Cardiac fibroblast (primary cell): ENCODE measurements at places on chromosomes 3 and 15.
A peak's percentile ranks its signal among the peaks of the same experiment; 100 is the strongest.

- no peak for DNase-seq
Measured at GRCh38 chr3:42290966-42291714, 25.2 kb upstream of the CCK start.

GRCh38 chr3:195770081-195770840, 41.5 kb downstream of the MUC4 start:
- DNase-seq, result no peak

DNA sequence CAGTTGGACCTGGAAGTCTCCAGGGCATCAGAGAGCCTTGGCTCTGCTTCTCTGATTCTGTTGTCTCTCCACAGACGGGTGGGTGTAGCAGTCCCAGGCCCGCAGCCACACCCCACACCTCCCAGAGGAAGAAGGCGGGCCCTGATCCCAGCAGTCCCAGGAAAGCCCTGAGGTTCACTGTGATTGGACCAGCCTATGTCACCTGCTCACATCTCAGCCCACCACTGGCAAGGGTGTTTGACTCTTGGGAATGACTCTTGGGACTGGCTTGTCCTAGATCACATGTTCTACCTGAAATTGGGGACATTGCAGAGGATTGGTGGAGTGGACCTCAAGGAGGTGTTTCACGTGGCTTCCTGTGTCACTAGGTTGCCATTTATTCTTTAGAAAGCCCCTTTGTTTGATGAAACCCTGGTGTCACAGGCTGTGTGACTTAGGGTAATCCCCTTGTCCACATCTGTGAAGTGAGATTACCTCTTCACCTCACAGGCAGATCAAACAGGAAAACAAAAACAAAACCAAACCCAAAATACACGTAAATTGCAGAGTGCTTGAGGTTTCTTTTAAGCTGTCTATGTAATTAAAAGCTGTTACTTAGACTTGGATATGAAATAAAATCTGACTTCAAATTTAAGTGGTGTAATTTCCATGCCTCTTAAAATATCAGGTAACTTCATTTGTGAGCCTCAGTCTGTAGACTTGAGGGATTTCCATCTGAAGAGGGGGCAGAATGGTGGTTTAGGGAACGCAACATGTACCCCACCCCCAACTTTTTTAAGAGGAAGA, 26.7 kb downstream of the FLNB start:
- DNase-seq, result no peak

DNA sequence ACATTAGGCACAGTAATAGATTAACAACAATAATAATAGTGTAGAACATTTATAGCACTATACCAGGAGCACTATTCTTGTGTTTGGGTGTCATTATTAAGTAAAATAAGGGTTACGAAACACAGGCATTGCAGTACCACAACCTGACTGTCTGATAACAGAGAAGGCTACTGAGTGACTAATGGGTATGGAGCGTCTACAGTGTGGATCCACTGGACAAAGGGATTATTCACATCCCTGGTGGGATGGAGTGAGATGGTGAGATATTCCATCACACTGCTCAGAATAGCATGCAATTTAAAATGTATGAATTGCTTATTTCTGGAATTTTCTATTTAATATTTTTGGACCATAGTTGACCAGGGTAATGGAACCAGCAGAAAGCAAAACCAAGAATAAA, 18.2 kb downstream of the MINDY4B start:
- DNase-seq, result peak; percentile 74

- DNase-seq, result no peak
Measured at GRCh38 chr15:52018244-52018643, 775 bp upstream of the MAPK6 start.

DNA sequence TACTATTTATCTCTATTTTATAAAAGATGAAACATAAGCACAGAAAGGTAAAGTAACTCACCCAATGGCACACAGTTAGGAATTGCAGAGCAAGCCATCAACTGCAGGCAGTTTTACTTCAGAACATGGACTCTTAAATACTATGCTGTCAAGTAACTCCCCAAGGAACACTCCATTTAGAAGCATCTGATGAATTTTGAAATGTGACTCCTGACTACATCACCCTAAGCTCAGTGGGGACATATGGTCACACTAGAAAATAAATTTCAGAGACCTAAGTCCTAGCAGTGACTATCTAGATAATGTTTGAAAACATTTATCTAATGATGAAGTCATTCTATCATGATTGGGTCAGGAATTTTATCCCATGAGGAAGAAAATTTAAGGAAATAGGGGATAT, 272.8 kb upstream of the ARRDC4 start:
- DNase-seq, result no peak

GRCh38 chr3:124680521-124680920, 49.7 kb upstream of the UMPS start:
- DNase-seq, result no peak

DNA sequence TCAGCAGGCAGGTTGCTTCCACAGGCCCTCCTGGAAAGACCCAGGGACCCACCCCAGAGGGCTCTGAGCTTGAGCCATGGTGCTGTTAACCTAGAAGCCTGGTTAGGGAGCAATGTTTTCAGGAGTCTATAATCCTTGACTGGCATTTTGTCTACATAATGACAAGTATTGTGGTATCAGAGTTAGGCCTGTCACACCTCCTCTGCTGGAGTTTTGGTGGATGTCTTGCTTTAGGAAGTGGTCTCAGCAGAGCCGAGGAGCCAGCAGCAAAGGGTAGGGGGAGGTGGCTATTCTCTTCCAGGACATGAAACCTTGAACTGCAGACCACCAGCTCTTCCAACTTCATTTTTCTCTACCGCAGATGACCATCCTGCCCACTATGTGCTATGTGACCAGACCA, 76.1 kb downstream of the CLSTN2 start:
- no peak for DNase-seq

GRCh38 chr3:50345586-50346234, at the start of gene ZMYND10:
Gene ZMYND10 (minus strand): TSS chr3:50345732. CDS start chr3:50345579, 153 bp downstream.
- peak; percentile 58 for DNase-seq

DNA sequence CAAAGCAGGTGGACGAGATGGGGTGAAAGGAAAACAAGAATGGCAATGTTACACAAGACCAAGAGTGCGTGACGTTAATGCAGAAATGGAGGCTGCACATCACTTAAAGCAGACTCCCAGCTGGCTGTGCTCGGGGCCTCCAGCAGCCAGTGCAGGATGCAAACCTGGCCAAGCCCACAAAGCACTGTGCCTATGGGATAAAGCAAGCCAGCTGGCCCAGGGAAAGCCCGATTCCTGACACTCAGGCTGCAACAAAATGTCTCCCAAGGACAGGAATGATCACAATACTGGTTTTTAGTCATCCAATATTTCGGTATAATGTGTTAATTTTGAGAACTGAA, 86.2 kb downstream of the SEC22A start:
- DNase-seq, result no peak

- no peak for DNase-seq
Measured at GRCh38 chr3:106078635-106079034, 209.8 kb upstream of the CBLB start.

GRCh38 chr15:58201516-58201915, 63.3 kb downstream of the AQP9 start:
- peak; percentile 79 for DNase-seq

GRCh38 chr3:14412831-14413380, 10.5 kb downstream of the SLC6A6 start:
- DNase-seq, result peak; percentile 35

DNA sequence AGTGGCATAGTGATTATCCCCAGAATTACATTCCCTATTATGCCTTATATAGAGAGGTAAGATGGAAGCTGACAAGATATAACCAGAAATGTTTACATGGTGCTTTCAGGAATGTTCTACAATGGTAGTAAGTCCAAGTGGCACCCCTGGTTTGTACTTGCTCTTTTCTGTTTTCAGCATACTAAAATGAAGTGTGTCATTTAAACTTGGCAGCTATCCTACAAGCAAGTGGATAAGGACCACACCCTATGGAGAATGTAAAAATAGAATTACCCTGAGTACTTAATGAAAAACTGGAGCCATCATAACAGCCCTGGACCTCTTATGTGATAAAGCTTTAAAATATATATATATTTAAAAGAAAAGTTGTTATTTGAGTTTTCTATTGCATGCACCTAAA, 1012.7 kb upstream of the CADM2 start:
- no peak for DNase-seq

- no peak for DNase-seq
Measured at GRCh38 chr15:42954291-42954690, 33.7 kb upstream of the TTBK2 start.

- peak; percentile 91 for DNase-seq
Measured at GRCh38 chr3:185659942-185660921, 74.1 kb downstream of the SENP2 start.

DNA sequence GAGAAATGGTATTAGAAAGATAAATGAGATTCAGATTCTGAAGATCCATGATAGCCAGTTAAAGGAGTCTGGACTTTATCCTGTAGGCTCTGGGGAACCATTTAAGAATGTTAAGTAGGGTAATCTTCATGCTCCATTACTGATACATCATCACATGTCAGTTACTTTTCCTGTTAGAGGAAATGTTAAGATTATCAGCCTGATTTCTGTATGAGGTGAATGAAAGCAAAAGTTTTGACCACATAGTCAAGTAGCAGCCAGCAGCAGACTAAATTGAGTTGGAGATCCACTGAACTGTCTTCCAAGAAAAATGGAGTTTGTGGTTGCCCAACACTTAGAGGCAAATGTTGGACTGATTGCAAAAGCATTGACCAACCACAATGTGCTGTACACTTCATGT, 4.7 kb upstream of the COPB2 start:
- no peak for DNase-seq

DNA sequence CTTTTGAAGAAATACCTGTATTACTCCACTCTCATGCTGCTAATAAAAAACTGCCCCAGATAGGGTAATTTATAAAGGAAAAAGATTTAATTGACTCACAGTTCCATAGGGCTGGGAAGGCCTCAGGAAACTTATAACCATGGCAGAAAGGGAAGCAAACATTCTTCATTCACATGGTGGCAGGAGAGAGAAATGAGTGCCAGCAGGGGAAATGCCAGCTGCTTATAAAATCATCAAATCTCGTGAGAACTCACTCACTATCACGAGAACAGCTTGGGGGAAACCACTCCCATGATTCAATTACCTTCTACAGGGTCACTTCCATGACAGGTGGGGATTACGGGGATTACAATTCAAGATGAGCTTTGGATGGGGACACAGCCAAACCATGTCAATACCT, 18.7 kb downstream of the MFSD1 start:
- DNase-seq, result no peak

DNA sequence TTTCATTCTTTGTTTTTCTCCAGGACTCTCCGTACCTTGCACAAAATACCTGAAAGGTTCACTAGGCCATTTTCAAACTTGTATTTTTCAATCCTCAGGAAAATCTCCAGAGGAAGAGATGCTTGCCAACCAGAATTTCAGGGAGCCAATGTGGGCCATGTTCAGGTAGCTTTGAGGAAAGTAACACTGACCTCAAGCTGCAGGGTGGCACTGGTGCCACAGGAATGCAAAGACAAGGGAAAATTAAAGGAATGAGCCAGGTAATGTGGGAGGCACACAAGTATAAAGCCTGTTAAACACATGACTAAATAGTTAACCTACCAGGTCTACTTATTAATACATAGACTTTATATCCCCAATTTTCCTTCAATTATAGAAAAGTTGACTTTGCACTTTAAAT, 51.9 kb upstream of the GAP43 start:
- no peak for DNase-seq

GRCh38 chr3:190596349-190597285, 82.7 kb downstream of the IL1RAP start:
- DNase-seq, result no peak

DNA sequence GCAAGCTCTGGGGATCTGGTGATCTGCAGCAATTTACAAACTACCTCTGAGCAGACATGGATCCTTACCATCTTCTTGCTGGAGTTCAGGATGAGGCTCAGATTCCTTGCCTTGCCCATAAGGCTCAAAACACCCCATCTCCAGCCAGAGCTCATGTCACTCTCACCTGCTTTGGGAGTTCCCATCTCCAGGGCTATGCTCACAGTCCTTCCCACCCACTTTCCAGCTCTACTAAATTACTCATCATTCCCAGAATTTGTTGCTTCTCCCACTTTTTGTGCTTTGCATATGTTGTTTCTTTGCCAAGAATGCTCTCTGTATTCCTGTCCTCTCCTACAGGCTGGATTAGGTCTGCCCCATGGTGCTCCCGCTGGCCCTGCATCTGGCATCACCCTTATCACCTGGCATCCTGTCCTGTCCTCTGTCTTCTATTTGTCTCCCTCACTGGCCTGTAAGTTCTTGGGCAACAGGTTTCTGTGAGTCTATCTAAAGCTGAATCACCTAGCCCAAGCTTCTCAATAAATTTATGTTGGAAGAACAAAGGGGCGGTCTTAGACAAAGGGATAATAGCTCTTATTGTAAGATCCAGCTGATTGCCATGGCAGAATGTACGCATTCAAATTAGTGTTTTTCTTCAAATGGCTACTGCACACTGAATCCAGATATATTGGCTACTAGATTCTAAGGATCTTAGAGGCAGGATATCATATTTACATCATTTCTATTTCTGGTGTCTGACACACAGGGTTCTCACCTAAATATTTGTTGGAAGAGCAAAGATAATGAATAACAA, 179.2 kb downstream of the CLSTN2 start:
- DNase-seq, result no peak

DNA sequence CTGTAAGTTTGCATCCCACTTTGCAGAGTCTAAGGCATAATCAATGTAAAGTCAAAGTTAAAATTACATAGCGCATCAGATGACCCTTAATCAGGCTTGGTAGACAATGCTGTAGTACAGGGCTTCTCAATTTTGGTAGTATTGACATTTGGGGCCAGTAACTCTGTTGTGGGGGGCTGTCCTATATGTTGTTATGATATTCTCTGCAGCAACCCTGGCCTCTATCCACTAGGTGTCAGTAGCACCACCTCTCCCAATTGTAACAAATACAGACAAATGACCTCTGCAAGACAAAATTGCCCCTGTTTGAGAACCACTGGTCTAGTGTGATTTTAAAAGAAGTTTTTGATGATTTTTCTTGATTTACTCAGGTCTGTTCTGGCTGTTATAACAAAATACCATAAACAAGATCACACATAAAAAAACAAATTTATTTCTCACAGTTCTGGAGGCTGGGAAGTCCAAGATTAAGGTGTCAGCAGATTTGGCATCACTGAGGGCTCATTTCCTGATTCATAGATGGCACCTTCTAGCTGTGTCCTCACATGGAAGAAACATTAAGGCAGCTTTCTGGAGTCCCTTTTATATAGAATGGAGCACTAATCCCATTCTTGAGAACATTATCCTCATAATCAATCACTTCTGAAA, 37.6 kb upstream of the SLC9A9 start:
- peak; percentile 62 for DNase-seq

DNA sequence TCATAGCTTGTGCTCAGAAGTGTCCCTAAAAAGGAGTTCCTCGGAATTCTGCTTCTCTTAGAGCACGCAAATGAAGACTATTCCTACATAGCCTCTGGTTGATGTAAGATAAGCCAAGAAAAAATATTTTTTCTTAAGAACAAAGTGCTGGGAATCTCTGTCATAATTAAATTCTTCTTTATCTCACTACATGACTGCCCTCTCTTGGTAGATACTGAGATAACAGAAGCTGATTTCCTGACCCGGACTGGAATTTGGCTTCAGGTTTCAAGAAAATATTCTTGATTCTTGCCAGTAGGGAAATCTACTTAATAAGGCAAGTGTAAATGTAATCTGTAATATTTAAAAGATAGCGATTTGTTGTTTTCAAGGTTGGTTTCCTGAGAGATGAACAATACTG, 31.3 kb upstream of the SETMAR start:
- peak; percentile 52 for DNase-seq
